A549 treated with Mapracorat at 1 μM for 4 hours (cell line): ENCODE measurements at places on chromosomes 16 and 17. TPM values are rescaled to one million over a fixed set of nuclear protein-coding genes. Genes with fewer than 3 reads are reported as not detected.

Gene CACNA1H
- total RNA-seq, result 9.8 to 17.8 TPM (median 15.9 TPM) in 5 replicates

Gene KRTAP2-2
- not detected in 5 replicates for total RNA-seq

Gene CAPNS2
- total RNA-seq, result not detected in 5 replicates

Gene OR3A3
- total RNA-seq, result not detected in 5 replicates

Gene TBKBP1
- 4.2 to 6.5 TPM (median 5.1 TPM) in 5 replicates for total RNA-seq

Gene CCL3
- not detected in 5 replicates for total RNA-seq

Gene TRPV3
- total RNA-seq, result 0.22 to 0.59 TPM (median 0.28 TPM) in 5 replicates

Gene ZCCHC14
- total RNA-seq, result 6.5 to 9.5 TPM (median 8.8 TPM) in 5 replicates
